Caki2 (cell line): ENCODE measurements at places on chromosomes 3 and 15. TPM values are rescaled to one million over a fixed set of nuclear protein-coding genes. Genes with fewer than 3 reads are reported as not detected.

NTRK3 gene
- not detected in 2 replicates for total RNA-seq

NUP210 gene
- 27.2 and 36.0 TPM in 2 replicates for total RNA-seq

CNTN3 gene
- total RNA-seq = not detected in 2 replicates

DUOX1 gene
- not detected in 2 replicates for total RNA-seq

MASP1 gene
- not detected in 2 replicates for total RNA-seq

BSN gene
- 0.03 TPM in 1 of 2 replicates, not detected in the other for total RNA-seq

FETUB gene
- total RNA-seq = not detected in 2 replicates

ZBTB20 gene
- 10.0 and 14.9 TPM in 2 replicates for total RNA-seq
